ENCODE measurements at places on chromosomes 7 and 10. TPM values are rescaled to one million over a fixed set of nuclear protein-coding genes. Genes with fewer than 3 reads are reported as not detected.

DNA sequence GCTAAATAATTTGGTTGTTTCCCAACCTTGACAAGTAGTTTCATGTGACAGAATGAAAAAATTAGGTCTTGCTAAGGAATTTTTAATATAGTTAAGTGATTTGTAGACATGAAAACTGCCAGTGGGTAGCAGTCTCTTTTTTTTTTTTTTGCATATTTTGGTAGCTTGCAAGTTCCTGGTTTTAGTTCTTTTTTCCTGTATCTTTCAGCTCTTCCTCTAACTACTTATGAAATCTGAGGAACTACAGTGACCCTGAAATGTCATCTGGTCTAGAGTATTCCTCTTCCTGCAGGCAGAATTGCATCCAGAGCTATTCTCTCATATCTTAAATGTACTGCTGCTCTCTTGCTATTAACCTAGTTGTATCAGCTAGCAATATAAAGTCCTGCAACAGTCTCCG is 160.4 kb downstream of the HDAC9 start:
- H3K27me3 ChIP-seq = no peaks in the 10 kb centered on the region
- H3K27ac ChIP-seq = no peak overlapping the region
- H3K4me3 ChIP-seq = no peak overlapping the region
- no peak for DNase-seq
- H3K4me1 ChIP-seq = peaks cover 2% of the 10 kb centered on the region

NAT16 gene
- total RNA-seq = 0.62 TPM

- no peak overlapping the region for H3K27ac ChIP-seq
- H3K4me1 ChIP-seq = no peaks in the 10 kb centered on the region
- H3K27me3 ChIP-seq = no peaks in the 10 kb centered on the region
- DNase-seq = no peak
- peaks cover 11% of the 10 kb centered on the region for H3K36me3 ChIP-seq
- H3K4me3 ChIP-seq = no peak overlapping the region
These were observed 8.0 kb downstream of the SUFU start for GRCh38 chr10:102511583-102512274.

ITPRID1 gene
- 1.4 TPM for total RNA-seq

ERVW-1 gene
- not detected for total RNA-seq

GRCh38 chr7:29126804-29127203 is 19.5 kb downstream of the CPVL start:
- H3K27me3 ChIP-seq = no peaks in the 10 kb centered on the region
- peaks cover 4% of the 10 kb centered on the region for H3K36me3 ChIP-seq
- no peak for DNase-seq
- peak overlapping the region; percentile 8 for H3K27ac ChIP-seq

DNA sequence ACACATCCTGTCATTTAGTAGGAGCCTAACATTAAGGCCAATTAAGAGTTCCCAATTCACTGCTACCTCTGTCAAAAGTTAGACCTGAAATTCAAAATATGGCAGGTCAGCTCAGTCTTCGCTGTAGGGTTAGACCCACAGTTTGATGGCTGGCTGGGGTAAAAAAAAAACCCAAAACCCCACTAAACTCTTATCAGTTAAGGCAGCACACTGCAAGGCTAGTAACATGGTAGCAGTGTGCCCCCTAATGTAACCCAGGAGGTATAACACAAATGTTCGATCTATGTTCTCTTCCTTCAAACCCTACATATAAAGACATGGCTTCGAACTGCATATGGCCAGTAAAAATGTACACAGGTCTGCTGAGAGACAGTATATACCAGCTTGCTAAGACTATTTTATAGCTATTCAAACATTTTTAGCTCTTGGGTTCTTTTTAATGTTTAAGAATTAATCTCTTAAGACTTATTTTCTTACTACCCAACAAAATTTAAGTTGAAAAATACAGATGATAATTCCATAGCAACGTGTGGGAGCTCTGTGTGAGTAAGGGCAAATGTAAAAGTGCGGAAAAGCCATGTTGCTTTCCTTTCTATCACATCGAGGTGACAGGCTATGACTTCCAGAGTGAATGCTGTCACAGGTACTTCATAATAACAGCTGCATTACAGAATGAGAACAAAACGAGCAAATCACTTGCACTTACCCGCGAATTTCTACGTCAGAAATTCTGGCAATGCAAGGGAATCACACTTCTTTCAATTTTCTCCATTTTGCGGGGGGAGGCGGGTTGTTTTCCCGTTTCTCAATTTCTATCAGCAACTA is 168.4 kb upstream of the IMMP2L start:
- H3K27ac ChIP-seq = no peak overlapping the region
- H3K27me3 ChIP-seq = no peaks in the 10 kb centered on the region
- H3K4me3 ChIP-seq = no peak overlapping the region

DNA sequence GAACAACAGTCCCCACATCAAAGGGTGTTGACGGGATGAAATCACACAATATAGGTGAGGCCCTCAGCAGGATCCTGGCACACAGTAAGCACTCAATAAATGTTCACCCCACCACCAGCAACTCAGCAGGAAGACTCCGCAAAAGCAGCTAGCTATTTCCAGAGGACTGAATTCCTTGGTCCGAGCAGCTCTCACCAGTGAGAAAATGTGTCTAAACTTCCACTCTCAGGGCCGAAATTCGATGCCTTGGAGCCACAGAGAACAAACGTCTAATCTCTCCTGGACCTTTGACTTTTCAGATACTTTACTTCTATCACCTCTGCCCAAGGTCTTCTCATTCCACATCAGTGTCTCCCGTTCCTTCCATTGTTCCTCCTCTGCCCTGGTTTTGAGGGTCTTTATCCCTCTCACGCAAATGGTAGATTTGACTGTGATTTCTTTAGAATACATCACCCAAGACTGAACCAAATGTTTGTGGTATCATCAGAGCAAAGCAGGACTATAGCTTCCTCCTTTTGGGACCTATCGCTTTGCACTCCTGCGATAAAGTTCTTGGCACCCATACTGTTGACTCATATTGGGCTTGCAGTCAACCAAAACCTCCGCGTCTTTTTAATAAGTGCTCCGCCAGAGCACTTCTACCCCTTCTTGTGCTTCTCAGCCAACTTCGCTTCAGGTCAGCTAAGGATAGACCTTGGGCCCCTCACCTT is 903 bp upstream of the NT5C2 start:
- peaks cover 13% of the 10 kb centered on the region for H3K27me3 ChIP-seq
- peak overlapping the region; percentile 82 for H3K4me3 ChIP-seq
- no peak overlapping the region for H3K27ac ChIP-seq
- no peak for DNase-seq
- peaks cover 52% of the 10 kb centered on the region for H3K4me1 ChIP-seq
- 0 out of 2 replicates have a peak, but pooled peaks cover 3% of the 10 kb centered on the region for H3K36me3 ChIP-seq

GRID2IP gene
- total RNA-seq = 3.0 TPM

- H3K4me1 ChIP-seq = peaks cover 4% of the 10 kb centered on the region
- no peak overlapping the region for H3K4me3 ChIP-seq
- H3K36me3 ChIP-seq = peaks cover 23% of the 10 kb centered on the region
These were observed 440 bp downstream of the CTNNA3 start for GRCh38 chr10:67695555-67695954.

AOAH gene
- total RNA-seq = not detected

OR2A42 gene
- 0.37 TPM for total RNA-seq

AS3MT gene
- total RNA-seq = 8.8 TPM

DNA sequence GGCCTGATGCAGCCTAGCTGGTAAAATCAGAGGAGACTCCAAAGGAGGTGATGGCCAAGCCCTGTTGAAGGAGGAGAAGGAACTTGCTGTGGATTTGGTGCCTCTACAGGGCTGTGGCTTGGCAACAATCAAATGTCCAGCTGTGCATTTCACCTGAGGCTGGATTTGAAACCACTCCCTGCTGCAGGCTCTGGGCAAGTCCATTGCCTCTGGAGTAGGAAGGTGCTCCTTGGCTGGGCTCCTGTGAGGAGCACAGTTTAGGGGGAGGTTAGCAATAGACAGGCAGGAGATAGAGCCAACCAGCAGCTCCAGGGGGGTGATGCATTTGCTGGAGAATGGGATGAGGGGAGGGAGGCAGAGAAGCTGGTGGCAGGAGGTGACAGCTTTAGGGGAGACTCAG is 26.5 kb downstream of the CDH23 start:
- H3K27me3 ChIP-seq = peaks cover 6% of the 10 kb centered on the region
- H3K4me3 ChIP-seq = no peak overlapping the region
- H3K36me3 ChIP-seq = no peaks in the 10 kb centered on the region
- H3K27ac ChIP-seq = no peak overlapping the region
- DNase-seq = no peak
- H3K4me1 ChIP-seq = peaks cover 6% of the 10 kb centered on the region

FOXI2 gene
- total RNA-seq = 1.4 TPM

DNA sequence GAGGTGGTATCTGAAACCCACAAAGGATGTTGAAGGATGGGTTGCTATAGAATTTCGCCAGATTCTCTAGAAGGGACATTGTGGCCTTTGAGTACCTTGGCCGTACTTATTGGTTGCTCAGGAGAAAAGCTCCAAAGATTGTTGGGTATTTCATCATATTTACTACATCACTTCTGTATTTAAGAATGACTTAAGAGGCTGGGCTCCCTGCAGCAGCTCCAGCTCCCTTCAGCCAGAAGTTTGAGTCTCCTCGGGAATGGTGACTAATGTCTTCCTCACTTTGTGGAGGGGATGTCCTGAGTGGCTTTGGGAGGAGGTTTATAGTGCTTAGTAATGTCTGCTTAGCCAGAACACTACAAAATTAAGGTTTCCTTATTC is 18.1 kb downstream of the MINDY4 start:
- no peak overlapping the region for H3K27ac ChIP-seq
- H3K36me3 ChIP-seq = no peaks in the 10 kb centered on the region
- no peak for DNase-seq
- no peaks in the 10 kb centered on the region for H3K27me3 ChIP-seq

- H3K36me3 ChIP-seq = peaks cover 69% of the 10 kb centered on the region
- DNase-seq = no peak
- no peaks in the 10 kb centered on the region for H3K4me1 ChIP-seq
These were observed 136.2 kb upstream of the ANKRD30A start for GRCh38 chr10:36989233-36989632.

AKR1B15 gene
- total RNA-seq = not detected

AGAP5 gene
- total RNA-seq = 7.5 TPM

PODXL gene
- 623 TPM for total RNA-seq

DNA sequence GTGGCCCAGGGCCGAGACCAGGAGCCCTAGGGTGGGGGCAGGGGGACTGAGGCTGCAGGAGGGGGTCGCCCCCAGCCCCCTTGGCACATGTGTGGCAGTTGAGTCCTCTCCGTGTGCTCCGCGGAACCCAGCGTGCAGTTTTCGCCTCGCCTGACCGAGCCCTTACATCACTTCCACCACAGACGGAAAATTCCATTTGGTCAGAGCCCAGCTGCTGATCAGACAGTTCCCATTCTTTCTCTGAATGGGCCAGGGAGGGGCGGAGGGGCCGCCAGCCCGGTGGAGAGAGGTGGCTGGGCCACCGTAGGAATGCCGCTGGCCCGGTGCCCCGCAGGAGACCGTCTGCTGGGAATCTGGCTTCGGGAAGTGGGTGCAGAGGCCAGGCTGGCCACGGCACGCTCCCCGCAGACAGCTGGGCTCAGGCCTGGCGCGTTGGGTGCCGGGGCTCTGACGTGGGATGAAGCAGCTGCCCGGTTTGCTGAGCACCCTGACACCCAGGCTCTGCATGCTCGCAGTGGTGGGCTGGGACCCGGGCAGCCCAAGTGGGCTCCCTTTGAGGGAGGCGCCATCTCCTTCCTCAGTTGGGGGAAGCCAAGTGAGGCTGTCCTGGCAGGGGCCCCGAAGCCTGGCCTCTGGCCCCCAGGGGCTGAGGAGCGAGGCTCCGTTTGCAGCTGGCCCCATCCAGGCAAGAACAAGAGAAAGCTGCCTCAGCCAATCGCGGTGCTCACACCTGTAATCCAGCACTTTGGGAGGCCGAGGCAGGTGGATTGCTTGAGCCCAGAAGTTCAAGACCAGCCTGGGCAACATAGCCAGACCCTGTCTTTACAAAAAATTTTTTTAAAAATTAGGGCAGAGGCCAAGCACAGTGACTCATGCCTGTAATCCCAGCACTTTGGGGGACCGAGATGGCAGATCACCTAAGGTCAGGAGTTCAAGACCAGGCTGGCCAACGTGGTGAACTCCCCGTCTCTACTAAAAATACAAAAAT is 9.9 kb downstream of the TTYH3 start:
- no peaks in the 10 kb centered on the region for H3K36me3 ChIP-seq
- peaks cover 35% of the 10 kb centered on the region for H3K4me1 ChIP-seq
- DNase-seq = peak; percentile 88
- H3K27ac ChIP-seq = peak overlapping the region; percentile 92
- 0 out of 2 replicates have a peak overlapping the region, but pooled peaks have one; percentile 20 for H3K4me3 ChIP-seq
- no peaks in the 10 kb centered on the region for H3K27me3 ChIP-seq

DNA sequence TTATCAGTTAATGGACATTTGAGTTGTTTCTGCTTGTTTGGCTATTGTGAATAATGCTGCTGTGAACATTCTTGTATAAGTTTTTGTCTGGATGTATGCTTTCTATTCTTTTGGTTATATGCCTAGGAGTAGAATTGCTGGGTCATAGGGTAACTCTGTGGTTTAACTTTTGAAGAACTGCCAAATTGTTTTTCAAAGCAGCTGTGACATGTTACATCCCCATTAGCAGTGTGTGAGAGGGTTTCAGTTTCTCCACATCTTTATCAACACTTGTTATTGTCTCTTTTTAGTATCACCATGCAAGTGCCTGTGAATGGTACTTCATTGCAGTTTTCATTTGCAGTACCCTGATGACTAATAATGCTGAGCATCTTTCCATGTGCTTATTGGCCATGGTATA is 2.1 kb upstream of the NDUFB8 start:
- no peak overlapping the region for H3K4me3 ChIP-seq
- no peaks in the 10 kb centered on the region for H3K27me3 ChIP-seq
- no peak overlapping the region for H3K27ac ChIP-seq

DNA sequence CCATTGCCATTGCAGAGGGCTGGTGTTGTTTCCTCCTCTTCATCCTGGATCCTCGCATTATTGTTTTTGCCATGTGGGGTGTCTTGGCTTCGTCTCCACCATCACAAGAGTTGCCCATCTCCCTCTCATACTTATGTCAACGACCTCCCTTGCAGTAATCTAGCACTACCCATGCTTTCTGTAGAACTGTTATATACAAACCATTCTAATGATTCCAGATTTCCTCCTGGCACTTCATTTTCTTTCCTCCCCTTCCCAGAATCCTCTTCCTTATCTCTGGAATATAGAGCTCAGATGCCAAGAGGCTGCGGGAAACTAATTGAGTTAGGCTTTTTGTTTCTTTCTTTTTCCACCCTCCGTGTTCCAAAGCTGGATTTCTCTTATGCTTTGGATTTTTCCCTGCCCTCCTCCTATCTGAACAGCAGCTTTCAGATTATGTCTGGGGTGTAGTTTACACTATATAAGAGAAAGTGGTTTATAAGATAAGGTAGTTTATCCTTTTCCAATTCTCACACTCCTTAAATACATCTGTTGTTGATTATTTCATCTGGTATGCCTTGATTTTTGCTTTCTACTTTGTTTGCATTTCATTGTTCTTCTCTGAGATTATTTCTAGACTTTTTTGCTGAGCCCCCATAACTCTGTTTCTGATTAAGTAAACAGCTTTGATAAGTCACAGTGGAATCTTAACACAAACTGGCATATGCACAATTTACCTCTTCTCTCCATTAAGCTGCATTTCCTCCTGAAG is 264.1 kb downstream of the BICC1 start:
- H3K27me3 ChIP-seq = no peaks in the 10 kb centered on the region
- no peaks in the 10 kb centered on the region for H3K36me3 ChIP-seq
- peaks cover 6% of the 10 kb centered on the region for H3K4me1 ChIP-seq
- no peak overlapping the region for H3K4me3 ChIP-seq
- no peak overlapping the region for H3K27ac ChIP-seq
- no peak for DNase-seq

GRCh38 chr10:100128951-100129350 is 47.3 kb upstream of the CPN1 start:
- H3K27ac ChIP-seq = no peak overlapping the region
- H3K27me3 ChIP-seq = no peaks in the 10 kb centered on the region
- no peak overlapping the region for H3K4me3 ChIP-seq
- no peak for DNase-seq
- H3K36me3 ChIP-seq = peaks cover 6% of the 10 kb centered on the region
- no peaks in the 10 kb centered on the region for H3K4me1 ChIP-seq

ATG9B gene
- 3.8 TPM for total RNA-seq
